Activated CD4-positive, alpha-beta T cell treated with anti-CD3 and anti-CD28 coated beads, Interleukin-2, amount 10 ng/mL, durations not matched to agents 7 days and 5 days (primary cell): ENCODE measurements at places on chromosomes 3 and 15.

- no peak for DNase-seq
These were observed 45.5 kb downstream of the TFG start for GRCh38 chr3:100754563-100755334.

- no peak for DNase-seq
These were observed 5.1 kb downstream of the STIMATE start for GRCh38 chr3:52892290-52892624.

- DNase-seq, result no peak
These were observed 940 bp downstream of the BOC start for GRCh38 chr3:113212150-113212843.

DNA sequence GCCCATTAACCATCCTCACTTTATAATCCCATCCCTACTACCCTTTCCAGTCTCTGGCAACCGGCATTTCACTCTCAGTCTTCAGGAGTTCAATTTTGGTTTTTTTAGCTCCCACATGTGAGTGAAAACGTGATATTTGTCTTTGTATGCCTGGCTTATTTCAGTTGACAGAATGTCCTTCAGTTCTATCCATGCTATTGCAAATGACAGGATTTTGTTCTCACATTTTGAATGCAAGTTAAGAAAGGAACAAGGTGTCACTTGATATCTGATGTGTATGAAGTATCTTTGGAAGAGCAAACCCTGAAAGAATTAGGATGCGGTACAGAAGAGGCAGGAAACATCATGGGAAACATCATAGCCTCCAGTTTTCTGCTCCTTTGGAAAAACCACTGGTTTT lies 298.1 kb downstream of the THSD4 start:
- DNase-seq, result no peak

GRCh38 chr3:15976524-15976923 lies 178.7 kb upstream of the ANKRD28 start:
- no peak for DNase-seq

GRCh38 chr3:58482917-58483636 lies 8.8 kb upstream of the KCTD6 start:
- DNase-seq, result no peak

- DNase-seq, result no peak
These were observed 214.4 kb upstream of the CBLB start for GRCh38 chr3:106083207-106083606.
